Activated CD8-positive, alpha-beta memory T cell treated with anti-CD3 and anti-CD28 coated beads for 1 hour (primary cell): ENCODE measurements at places on chromosomes 4 and X.

GRCh38 chr4:40871695-40872250 is 122.0 kb downstream of the NSUN7 start:
- no peak for DNase-seq

- no peak for DNase-seq
These were observed 7.3 kb downstream of the SLC25A5 start for GRCh38 chrX:119475389-119476101.

- no peak for DNase-seq
These were observed 240.0 kb downstream of the FRMPD4 start for GRCh38 chrX:12378253-12378652.

DNA sequence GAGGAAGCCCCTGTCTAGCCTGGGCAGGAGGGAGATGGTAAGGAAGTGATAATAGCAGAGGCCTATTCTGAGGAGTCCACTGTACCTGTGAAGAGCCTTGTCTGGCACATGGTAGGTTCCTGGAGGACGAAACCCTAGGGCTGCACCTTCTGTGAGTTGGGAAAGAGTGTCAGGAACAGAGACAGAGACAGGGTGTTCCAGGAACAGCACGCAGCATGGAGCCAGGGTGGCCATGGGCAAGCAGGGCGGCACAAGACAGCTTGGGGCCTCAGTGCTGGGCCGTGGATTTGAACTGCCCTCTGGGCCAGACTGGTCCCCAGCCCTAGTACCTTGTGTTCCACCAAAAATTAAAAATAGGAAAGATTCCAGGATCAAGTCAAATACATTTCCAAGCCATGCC is 272.5 kb downstream of the EVC2 start:
- no peak for DNase-seq

GRCh38 chrX:41110801-41111625 is 25.8 kb downstream of the USP9X start:
- no peak for DNase-seq

DNA sequence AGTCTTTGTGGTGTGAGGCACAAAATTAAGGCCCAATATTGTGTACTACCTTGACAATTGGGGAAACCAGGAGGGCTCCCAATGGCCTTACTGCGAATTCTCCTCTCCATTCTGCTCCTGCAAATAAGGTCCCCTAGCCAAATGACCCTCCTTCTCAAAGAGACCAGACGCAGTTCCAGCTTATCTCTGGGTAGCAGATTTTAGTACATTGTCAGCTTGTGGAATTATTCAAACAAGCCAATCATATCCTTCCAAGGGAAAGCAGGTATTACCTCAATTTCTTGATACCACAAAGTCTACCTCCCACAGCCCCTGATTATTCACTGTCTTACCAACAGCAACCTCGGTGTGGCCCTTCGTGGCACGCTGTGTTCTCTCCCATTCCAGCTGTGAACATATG is 7.8 kb upstream of the ZBTB33 start:
- no peak for DNase-seq

- no peak for DNase-seq
These were observed 8.0 kb downstream of the SLC9B1 start for GRCh38 chr4:103011378-103012025.

GRCh38 chr4:4302416-4302815 is 12.4 kb downstream of the ZBTB49 start:
- no peak for DNase-seq

DNA sequence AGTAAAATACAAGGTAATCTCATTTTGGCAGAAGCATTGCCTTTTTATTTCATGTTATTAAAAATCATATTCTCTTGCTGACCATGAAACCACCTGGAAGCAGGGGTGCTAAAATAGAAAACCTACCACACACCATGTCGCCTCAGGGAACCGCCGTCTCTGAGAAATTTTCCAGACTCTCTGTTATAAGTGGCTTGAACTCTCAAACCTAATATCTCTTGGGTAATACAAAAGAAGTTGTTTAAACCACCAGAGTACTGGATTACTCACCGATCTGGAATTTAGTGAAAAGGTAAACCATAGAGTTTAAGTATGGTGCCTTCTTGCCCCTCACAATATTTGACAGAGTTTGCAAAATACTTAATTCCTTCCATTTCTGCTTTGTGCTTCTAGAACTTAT is 27.7 kb downstream of the ENPP6 start:
- no peak for DNase-seq

GRCh38 chrX:23754664-23755063 is 11.6 kb upstream of the ACOT9 start:
- no peak for DNase-seq

GRCh38 chr4:4666187-4666586 is 124.3 kb upstream of the STX18 start:
- DNase-seq = no peak

GRCh38 chr4:16104520-16104919 is 20.7 kb upstream of the PROM1 start:
- DNase-seq = no peak

DNA sequence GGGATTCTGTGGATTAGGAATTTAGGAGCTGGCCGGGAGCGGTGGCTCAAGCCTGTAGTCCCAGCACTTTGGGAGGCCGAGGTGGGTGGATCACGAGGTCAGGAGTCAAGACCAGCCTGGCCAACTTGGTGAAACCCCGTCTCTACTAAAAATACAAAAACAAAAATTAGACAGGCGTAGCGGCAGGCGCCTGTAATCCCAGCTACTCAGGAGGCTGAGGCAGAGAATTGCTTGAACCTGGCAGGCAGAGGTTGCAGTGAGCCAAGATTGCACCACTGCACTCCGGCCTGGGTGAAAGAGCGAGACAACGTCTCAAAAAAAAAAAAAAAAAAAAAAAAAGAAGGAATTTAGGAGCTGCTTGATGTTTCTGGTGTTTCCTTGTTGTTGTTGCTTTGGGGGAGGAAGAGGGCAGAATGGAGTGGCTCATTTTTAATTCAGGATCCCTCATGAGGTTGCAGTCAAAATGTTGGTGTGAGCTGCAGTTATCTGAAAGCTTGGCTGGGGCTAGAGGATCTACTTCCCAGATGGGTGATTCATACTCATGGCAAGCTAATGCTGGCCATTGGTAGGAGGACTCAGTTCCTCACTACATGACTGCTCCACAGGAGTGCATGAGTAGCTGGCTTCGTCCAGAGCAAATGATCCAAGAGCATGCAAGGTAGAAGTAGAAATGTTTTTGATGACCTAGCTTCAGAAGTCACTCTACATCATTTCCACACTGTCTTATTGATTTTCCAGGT is 26.5 kb upstream of the JADE1 start:
- no peak for DNase-seq

DNA sequence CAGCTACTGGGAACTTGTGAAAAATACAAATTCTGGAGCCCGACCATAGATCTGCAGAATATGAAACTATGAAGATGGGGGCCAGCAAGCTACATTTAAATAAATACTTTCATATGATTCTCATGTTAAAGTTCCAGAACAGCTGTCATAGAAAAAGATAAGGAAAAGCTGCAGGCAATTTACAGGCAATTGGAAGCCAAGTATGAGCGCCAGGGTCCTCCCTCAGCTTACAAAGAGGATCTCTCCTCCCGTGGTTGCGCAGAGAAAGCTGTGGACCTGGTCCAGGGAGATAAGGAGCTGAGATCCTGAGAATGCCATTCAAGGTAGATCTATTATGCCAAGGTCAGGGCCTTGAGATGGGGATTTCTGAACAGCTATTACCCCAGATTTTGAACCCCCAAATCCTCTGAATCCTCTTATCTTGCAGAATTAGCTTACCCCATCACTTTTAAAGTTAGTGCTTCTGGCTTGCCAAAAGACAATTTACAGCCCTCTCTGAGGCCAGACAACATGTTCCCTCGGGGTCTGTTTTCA is 25.6 kb upstream of the FRAS1 start:
- no peak for DNase-seq

DNA sequence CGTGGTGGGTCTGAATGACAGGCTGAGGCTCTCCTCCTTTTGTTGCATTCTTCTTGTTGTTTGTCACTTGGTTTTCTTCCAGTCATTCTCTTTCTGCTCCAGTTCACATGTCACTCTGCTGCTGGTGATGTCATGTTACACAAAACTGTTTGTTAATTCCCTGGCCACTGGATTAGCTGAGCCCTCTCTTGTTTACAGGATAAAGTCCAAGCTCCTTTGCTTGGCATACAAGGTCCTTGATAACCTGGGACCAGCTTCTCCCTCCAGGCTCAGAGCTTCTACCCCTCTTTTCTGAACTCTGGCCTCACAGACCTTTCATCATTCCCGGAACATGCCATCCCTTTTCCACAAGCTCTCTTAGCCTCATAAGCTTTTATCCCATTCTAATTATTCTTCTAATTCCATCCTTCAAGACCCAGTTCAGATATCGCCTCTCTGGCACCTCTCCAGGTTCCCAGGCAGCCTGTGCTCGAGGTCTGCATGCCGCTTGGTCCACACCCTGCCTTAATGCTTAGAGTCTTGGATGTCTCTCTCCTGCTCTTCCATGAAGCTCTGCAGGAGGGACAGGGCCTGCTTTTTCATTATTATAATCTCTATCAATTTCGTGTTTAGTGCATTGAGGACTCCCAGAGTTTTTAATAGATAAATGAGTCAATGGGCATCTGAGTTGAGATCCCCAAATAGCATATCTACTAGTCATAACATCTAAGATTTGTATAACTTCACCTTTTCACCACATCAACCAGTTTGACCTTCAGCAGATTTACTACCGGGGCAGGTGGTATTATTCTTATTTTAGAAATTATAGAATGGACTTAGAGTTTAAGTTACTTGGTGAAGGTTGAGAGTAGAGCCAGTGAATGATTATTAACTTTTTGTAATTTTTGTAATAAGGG is 98.7 kb downstream of the TMEM131L start:
- no peak for DNase-seq

DNA sequence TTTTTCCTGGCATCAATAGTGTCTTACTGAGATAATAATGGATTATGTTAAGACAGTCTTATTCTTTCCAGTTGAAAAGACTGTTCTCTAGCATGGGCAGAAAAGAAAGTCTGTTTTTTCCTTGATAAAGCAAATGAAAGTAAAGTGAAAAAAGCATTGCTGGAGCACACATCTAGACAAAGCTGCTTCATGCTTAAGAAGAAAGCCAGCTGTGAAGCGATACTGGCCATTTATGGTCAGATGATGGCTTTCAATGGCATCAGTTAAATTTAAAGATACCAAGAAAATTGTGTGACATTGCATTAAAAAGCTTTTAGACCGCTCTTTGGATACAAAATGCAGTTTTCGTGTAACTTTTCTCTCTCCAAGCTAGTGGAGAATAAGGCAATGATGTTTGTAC is 242.1 kb upstream of the TRAM1L1 start:
- DNase-seq = no peak

DNA sequence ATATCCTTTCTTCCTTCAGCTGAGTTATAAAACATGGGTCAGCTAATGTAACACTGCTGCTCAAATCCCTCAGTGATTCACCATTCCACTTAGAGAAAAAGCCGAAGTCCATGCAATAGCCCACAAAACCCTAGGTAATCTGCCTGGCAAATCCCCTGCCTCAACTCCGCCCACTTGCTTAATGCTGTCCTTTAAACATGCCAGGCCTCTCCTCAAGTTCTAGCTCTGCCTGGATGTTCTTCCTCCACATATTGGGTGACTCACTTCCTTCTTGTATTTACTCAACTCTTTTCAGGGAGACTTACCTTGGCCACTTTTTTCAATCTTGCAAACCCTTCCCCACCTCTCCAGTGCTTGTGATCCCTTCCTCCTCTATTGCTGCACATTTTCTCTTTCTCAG is 89.8 kb downstream of the EMCN start:
- no peak for DNase-seq

GRCh38 chrX:14618177-14618965 is 89.0 kb downstream of the GLRA2 start:
- DNase-seq = no peak

DNA sequence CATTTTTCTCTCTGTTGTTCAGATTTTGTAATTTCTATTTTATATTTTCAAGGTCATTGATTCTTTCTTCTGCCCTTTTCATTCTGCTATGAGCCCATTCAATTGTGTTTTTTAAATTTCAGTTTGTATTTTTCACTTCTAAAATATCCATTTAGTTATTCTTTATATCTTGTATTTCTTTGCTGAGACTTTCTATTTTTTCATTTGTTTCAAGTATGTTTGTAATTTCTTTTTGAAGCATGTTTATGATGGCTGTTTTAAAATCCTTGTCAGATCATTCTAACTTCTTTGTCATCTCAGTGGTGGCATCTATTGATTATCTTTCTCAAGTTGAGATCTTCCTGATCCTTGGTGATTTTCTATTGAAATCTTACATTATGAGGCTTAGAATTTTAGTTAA is 157.2 kb upstream of the USP9X start:
- no peak for DNase-seq

DNA sequence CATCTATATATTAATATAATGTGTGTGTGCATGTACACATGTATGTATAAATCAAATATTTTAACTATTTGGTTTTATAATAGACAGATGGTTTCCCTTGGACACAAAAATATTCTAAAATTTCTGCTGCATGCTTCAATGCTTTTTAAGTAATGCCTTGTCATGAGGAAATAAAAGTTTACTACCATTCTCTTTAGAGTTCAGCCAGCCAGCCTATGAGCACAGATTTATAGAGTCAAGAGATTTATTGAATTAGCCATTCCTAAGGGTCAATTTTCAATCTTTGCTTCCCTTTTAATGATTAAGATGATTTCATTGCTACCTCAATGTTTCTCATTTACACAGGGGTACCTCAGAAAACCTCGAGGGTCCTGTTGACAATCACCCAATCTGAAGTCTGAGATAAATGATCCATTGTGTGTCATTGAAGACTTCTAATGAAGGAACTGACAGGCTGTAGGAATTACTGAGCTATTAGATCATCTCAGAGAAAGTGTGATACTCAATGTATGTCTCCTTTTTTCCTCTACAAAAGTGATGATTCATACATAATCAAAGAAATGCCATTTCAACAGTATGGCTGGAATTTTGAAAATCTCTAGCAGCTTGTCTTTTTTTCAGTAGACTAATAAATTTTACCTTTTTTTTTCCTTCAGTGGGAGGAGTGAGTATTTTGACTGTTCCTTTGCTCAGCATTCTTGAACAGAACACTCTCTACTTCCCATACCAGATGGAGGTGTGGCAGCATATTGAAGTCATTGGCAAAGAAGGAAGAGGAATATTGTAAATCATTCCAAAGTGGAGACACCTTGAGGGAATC is 222.6 kb upstream of the PCDH18 start:
- DNase-seq = no peak

- DNase-seq = no peak
These were observed 109.8 kb downstream of the DCTD start for GRCh38 chr4:182807346-182807745.

GRCh38 chr4:42150653-42151567 is 1.5 kb downstream of the BEND4 start:
- no peak for DNase-seq

- no peak for DNase-seq
These were observed 16.3 kb upstream of the FAT1 start for GRCh38 chr4:186739802-186740434.

GRCh38 chr4:78747475-78747922 is 28.7 kb upstream of the BMP2K start:
- DNase-seq = no peak

- no peak for DNase-seq
These were observed 303.9 kb upstream of the GATB start for GRCh38 chr4:152064753-152065152.

GRCh38 chr4:4321951-4322688 is 32.1 kb downstream of the ZBTB49 start:
- DNase-seq = no peak

- no peak for DNase-seq
These were observed 62.7 kb upstream of the EDNRA start for GRCh38 chr4:147418226-147418625.
